ENCODE measurements at places on chromosomes 13 and 19.
A peak's percentile ranks its signal among the peaks of the same experiment; 100 is the strongest.

- no peak for DNase-seq
Observed at GRCh38 chr13:53778937-53779336, 750.3 kb downstream of the OLFM4 start.

GRCh38 chr19:42129399-42130253 is 2.6 kb downstream of the POU2F2 start:
- no peak for DNase-seq

GRCh38 chr19:41543582-41543981 is 32.4 kb upstream of the CEACAM21 start:
- DNase-seq = no peak

GRCh38 chr19:6773323-6773931 is 919 bp downstream of the VAV1 start:
- peak; percentile 52 for DNase-seq

GRCh38 chr19:45523642-45524256 is 16.5 kb downstream of the VASP start:
- peak; percentile 74 for DNase-seq

- DNase-seq = no peak
Observed at GRCh38 chr19:29380581-29380980, 145.2 kb upstream of the VSTM2B start.

Measured in CD4-positive, alpha-beta T cell treated with Interleukin-6 at 100 ng/mL for 8 hours (primary cell).